ENCODE measurements at places on chromosomes 1 and 21. TPM values are rescaled to one million over a fixed set of nuclear protein-coding genes. Genes with fewer than 3 reads are reported as not detected.
A peak's percentile ranks its signal among the peaks of the same experiment; 100 is the strongest.

DNA sequence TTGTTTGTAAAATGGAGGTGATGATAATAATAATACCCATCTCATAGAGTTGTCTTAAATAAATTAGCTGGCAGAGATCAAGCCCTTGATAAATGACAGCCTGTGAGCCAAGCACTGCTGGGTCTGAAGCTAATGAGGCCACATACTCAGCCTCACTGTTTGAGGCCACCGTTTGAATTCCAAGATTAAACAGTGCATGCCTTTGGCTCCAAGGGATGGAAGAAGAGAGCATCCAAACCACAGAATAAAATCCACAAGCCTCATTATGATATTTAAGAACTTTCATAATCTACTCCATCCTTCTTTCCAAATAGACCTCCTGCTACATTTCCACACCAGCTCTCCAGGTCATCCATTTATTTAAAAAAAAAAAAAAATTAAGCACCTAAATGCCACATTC is 29.0 kb downstream of the TGFBR3 start:
- no peak for DNase-seq

DNA sequence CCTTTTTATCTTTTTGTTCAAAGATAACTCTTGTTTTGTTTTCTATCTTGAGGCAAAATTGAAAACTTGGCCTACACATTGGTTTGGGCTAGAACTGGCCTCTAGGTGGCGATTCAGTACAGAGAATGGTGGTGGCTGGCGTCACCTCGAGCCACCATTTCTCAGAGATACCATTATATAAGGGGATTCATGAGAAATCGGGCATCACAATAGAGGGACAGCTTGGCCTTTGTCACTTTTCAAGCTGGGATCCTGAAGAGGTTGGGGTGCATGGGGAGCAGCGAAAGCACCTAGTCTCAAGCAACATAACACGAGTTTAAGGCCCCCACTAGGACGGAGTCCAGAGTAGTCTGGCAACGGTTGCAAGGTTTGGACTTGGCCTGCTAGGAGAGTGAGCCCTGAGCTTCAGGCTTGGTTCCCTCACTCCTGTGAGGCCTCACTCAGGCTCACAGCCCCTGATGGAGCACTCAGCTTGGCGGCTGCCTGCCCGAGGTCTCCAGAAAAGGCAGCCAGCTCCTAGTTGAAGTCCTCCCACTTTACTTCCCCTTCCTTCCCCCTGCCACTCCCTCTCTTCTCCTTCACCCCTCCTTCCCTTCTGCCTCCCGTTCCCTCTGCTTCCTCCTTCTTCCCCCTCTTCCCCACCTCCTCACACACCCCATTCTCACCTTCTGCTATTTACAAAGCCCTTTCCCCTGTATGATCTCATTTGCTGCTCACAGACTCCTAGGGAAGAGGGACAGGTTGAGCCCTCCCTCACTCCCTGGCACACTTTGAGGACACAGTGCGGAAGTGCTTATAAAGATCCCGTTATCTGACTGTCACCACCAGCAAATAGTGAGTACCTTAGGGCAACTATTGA is 67.8 kb downstream of the LRIG2 start:
- DNase-seq, result peak; percentile 56

GRCh38 chr1:230232371-230232771 is 165.3 kb downstream of the GALNT2 start:
- no peak for DNase-seq

- DNase-seq, result no peak
These were observed 7.1 kb upstream of the PRKCZ start for GRCh38 chr1:2042830-2043773.

GRCh38 chr1:111729946-111730681 is 9.1 kb downstream of the INKA2 start:
- no peak for DNase-seq

TIPRL gene
- total RNA-seq, result 41.6 TPM

GRCh38 chr1:28083876-28084275 is 4.5 kb downstream of the EYA3 start:
- no peak for DNase-seq

DNA sequence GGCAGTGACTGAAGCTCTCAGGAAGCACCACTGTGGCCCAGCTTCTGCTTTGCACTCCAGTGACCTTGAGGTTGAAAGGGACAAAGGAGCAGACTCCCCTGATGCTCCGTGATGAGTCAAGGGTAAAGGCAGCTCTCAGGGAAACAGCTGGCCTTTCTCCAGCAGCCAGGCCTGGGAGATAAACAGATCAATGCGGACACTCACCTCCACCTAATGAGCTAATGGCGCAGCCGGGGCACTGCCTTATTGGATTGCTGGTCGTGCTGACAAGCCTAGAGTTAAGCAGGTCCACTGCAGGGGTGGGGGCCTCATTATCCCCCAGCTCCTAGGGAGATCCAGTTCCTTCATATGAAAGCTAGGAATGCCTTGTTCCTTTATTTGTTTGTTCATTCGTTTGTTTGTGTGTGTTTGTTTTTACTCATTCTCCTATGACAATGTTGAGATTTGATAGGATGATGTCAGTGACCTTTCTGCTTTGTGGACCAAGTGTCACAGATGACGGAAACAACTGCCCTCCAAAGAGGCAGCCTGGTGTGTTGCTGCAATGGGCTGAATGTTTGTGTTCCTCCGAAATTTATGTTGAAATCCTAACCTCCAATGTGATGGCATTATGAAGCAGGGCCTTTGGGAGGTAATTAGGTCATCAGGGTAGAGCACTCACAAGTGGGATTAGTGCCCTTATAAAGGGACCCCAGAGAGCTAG is 141.4 kb upstream of the BEND5 start:
- no peak for DNase-seq

USH2A gene
- total RNA-seq, result not detected

AGT gene
- 27.5 TPM for total RNA-seq

DNA sequence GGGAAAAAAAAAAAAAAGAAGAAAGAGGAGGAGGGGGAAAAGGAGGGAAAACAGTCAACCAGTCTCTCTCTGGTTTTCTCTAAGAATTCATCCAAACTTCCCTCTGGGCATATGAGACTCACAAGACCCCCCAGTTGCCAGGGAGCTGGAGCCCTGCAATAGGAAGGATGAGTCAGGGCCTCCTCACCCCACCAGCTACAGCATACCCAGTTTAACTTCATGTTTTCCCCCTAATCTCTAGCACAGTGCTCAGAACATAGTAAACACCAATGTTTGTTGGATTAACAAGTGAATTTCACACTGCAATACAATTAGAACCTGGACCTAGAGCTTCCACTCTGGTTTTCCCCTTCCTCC is 7.8 kb downstream of the F11R start:
- no peak for DNase-seq

PTCH2 gene
- 0.76 TPM for total RNA-seq

DNA sequence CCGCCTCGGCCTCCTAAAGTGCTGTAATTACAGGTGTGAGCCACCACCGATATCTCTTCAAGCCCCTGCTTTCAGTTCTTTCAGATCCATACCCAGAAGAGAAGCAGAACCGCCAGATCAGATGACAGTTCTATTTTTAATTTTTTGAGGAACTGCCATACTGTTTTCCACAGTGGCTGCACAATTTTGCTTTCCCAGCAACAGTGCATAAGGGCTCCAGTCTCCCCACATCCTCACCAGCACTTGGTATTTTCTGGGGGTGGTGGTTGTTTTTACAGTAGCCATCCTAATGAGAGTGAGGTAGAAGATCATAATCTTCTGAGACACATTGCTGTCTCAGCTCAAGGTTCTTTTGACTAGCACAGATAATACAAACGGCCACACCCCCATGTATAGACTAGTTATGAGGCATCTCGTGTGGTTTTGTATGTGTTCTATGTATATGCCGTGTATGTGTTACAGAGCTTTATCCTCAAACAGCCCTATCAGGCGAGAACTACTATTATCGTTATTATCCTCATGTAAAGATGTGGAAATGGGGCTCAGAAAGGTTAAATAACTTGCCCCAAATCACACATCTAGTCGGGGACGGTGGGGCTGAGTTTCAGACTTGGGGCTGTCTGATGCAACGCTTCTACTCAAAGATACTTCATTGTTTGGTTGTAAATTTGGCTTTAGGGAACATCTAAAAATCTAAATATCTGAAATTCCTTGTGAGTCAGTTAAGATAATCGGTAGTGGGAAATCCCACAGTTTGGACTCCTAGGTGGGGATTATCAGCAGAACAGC is 12.0 kb downstream of the FHAD1 start:
- DNase-seq, result no peak

- peak; percentile 35 for DNase-seq
These were observed 56.9 kb upstream of the TMPRSS2 start for GRCh38 chr21:41564871-41565274.

DNA sequence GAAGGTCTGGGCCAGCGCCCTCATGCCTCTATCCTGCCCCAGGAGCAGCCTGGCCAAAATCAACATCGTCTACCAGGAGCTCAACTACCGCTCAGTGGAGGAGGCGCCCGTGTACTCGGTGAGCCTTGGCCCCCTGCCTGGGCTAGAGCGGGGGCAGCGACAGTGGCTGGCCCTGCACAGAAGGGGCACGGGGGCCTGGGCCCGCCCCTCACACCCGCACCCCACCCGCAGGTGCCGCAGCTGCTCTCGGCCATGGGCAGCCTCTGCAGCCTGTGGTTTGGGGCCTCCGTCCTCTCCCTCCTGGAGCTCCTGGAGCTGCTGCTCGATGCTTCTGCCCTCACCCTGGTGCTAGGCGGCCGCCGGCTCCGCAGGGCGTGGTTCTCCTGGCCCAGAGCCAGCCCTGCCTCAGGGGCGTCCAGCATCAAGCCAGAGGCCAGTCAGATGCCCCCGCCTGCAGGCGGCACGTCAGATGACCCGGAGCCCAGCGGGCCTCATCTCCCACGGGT is 10.8 kb downstream of the SCNN1D start:
- DNase-seq, result peak; percentile 55

ATP1A4 gene
- total RNA-seq, result not detected

- DNase-seq, result no peak
These were observed 24.4 kb downstream of the BLZF1 start for GRCh38 chr1:169392406-169392805.

DRAXIN gene
- not detected for total RNA-seq

GRCh38 chr1:66000033-66000637 is 207.4 kb downstream of the PDE4B start:
- no peak for DNase-seq

DNA sequence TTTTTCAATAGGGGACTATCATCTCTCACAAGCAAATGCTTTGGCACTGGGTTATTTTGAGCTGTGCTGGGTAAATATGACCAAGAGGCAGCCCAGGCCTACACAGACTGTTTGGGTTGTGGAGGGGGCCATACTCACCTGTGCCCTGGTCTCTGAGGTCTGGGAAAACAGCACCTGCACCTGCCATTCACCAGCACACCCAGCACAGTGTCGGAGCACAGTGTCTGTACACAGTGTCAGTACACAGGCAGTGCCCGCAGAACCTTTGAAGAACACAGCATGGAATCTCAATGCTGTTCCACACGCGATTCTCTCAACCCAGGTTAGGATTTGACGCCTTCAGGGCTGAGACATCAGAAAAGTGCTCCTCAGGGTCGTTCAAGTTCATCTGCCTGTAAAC is 35.0 kb upstream of the FAM89A start:
- no peak for DNase-seq

DNA sequence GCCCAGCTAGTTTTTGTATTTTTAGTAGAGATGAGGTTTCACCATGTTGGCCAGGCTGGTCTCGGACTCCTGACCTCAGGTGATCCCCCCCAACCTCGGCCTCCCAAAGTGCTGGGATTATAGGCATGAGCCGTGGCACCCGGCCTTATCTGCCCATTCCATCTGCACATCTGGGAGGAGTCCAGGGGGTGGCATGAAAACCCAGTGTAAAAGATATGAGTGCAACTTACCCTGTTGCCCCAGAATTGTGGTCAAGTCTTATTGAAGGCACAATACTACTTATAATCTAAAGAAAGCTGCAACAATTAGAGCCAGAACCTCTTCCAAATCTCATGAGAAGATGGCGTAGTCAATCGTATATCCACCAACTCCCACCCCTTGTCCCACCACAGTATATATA is 18.4 kb downstream of the CTXND2 start:
- DNase-seq, result no peak

GRCh38 chr1:231192620-231193163 is 30.8 kb downstream of the TRIM67 start:
- DNase-seq, result peak; percentile 92
